ENCODE measurements at places on chromosomes 7 and 10.

DNA sequence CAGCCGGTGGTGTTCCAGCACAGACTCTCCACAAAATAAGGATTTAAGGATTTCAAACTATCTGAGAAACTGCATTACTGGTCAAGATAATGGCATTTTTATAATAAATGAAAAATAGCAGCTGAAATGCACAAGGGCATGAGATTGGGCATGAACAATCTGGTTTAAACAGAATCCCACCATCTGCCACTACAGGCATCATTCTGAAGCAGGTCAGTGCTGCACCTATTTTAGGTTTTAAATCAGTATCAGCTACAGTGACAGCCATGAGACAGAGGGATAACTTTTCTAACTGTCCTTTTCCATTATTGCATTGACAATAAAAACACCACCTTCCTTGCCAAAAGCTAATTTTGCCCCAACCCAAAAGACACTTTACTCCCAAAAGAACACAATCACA is 186.8 kb downstream of the ETV1 start:
- no peak for DNase-seq

GRCh38 chr7:36015733-36016132 is 137.3 kb upstream of the EEPD1 start:
- no peak for DNase-seq

DNA sequence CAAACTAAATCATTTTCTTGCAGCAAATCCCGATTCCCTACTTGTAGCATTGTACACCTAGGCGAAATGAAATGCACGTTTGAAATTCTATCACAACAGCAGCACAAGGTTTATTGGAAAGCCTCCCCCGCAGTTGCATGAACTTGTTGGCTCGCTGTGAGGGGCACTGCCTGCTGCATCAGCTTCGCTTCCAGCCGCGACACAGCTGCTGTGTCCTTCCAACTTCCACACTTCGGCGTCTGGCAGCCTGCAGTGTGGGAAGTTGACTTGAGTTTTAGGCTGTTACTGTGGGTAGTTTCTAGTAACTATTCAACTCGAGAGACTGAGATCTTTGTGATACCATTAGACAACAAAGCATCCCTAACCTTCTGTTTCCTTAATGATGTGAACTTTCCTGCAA is 315.8 kb upstream of the TPK1 start:
- DNase-seq, result no peak

DNA sequence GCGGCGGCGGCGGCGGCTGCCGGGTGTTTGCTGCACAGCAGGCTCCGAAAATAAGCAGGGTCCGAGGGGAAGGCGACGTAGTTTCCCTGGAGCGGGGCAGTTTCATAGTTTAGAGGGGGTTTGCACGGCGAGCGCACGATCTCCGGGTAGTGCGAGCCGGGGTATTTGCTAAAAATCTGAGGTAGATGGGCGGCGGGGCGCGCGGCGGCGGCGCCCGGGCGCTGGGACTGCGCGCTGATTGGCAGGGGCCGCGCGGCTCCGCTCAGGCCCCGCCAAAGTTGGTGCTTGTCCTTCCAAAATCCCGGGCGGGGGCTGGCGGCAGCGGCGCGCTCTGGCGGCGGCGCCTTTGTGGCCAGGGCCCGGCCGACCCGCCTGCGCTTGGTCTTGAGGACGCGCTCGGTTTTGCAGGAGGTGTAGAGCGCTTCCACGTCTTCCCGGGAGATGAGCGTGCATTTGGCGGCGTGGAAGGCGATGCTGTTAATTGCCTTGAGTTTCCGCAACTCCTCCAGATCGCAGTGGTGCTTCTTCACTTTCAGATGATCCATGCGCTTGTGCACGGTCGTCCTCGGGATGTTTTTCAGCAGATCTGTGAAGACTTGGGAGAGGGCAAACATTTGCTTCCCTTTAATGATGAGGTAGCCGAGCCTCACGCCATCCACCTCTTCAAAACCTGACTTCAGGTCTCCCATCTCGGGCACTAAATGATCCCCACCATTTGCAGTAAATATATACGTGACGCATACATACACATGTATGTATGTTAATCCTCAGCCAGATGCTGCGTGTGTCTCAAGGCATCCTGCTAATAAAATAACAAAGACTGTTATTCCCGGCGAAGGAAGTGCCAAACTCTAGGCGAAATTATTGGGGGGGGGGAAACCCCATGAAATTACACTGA is 8.1 kb downstream of the SKIDA1 start:
- peak; percentile 28 for DNase-seq
